ENCODE measurements at places on chromosomes 4 and X.
A peak's percentile ranks its signal among the peaks of the same experiment; 100 is the strongest.

DNA sequence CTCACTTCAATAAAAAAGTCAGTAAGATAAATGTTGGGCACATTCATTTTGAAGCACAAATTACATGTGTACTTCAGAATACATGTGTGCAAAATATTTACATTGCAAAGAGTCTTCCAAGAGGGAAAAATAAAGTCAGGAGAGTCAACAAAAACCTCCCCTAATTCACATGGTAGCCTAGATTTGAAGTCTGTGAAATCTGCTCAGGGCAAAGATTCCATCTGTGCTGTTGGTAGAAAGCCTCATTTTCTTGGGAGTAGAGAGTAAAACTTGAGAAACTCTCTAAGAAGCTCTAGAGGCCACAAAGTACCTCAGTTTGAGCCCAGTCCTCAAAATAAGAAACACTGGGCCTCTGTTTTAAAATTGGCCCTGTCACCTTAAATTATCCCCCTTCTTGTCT is 303.4 kb downstream of the RAB28 start:
- DNase-seq, result no peak

GRCh38 chr4:145781351-145781750 is 101.4 kb downstream of the C4orf51 start:
- no peak for DNase-seq

- DNase-seq, result no peak
These were observed 115.1 kb downstream of the PPP3CA start for GRCh38 chr4:101232074-101232776.

GRCh38 chr4:24700118-24700517 is 95.3 kb upstream of the SOD3 start:
- DNase-seq, result no peak

DNA sequence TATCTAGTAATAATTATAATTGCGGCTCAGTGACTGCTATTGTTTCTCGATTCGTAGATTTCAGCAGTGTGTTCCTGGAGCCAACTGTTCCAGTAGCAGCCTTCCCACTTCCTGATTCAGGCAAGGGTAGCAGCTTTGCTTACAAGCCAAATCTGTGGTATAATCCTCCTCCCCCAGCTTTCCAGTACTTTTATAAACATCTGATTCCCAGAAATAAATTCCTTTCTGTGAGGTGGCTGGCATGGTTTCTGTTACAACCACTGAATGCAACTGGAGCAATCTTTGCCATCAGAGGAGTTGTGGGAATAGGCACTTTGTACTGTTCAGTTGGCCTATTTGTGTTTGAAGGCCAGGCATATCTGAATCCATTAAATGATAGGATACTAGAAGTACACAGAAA is 80.0 kb downstream of the GLRA3 start:
- DNase-seq, result no peak

- DNase-seq, result no peak
These were observed at the start of gene CCDC160 for GRCh38 chrX:134236626-134237614. TSS of gene CCDC160 (plus strand) at chrX:134237182. CDS start at chrX:134244801, 7,619 bp downstream.

DNA sequence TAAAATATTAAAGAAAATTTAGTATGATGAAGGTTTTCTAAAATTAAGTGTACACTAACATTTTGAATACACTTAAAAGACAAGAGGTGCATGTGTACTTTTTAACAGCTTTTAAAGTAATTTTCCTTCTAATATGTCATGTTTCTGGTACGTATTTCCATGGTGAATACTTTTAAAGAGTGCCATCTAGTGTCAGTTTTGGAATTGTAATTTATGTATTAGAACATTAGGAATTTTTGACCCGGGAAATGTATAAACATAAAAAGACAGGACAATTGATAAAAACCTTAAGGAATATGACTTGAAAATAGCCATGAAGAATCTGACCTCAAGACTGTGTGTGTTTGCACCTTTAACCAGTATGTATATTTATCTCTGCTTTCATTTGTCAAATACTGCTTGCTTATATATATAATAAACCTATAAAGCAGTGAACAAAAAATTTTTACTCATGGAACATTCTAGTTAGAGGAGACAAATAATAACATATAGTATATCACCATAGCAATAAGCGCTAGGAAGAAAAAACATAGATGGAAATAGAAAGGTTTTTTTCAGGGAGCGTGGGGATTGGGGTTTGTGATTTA is 7.2 kb downstream of the GSTCD start:
- no peak for DNase-seq

DNA sequence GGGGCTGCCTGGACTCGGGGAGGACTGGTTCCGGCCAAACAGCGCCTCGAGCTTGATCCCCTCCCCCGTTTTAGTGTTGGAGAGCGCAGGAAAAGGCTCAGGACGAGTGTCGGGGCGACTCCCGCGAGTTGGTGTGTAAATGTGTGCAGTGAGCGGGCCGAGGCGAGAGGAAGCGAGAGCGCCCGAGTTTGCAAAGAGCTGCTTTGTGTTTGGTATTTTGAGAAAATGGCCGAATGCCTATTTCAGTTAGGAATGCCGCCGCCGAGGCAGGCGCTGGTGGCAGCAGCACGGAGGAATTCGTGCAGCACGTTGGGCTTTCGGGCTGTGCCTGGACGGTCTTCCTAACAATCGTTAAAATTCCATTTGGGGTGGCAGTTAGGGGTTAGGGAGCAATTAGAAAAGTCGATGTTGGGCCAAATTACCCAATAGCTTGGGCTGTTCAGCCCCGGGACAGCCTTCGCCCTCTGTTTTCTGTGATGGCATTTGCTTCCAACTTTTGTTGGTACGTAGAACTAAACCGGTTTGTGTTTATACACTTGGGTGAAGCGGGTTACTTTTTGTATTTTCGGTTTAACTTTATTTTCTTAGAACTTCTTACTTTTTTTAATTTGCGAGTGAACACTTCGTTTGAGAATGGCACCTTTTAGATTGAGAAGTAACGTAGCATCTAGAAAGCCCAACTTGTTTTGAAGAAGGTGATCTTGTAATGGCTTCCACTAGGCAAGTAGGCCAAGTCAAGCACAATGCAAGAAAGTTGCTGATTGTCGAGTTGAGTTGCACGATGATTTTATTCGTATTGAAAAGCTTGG is 1.6 kb downstream of the REST start:
- peak; percentile 37 for DNase-seq

DNA sequence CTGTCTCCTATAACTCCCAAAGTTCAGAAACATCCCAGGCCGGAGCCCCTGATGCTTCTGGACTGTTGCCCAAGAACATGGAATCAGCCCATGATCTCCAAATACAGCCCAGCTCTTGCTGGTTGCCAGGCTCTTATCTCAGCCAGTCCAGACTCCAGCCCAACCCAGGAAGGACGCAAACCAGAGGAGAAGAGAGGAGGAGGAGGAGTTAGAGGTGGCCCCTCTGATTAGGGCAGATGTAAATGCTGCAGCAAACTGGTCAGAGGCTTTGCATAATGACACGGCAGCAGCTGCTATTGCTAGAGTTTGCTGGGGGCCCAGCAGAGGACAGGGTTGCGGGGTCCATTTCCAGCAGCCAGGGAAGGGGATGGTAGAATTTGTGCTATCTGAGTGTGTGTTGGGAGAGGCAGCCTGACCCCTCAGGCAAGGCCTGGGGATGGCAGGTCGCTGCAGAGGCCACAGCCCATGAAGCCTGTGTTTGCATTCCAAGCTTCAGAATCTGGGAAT is 4.2 kb upstream of the OTUD5 start:
- no peak for DNase-seq

GRCh38 chrX:69177511-69178162 is 12.4 kb upstream of the PJA1 start:
- no peak for DNase-seq

GRCh38 chr4:4383085-4383484 is 3.8 kb upstream of the NSG1 start:
- no peak for DNase-seq

GRCh38 chr4:86894455-86894854 is 2.2 kb upstream of the C4orf36 start:
- no peak for DNase-seq

- no peak for DNase-seq
These were observed 105.5 kb downstream of the MID1 start for GRCh38 chrX:10514891-10515290.

DNA sequence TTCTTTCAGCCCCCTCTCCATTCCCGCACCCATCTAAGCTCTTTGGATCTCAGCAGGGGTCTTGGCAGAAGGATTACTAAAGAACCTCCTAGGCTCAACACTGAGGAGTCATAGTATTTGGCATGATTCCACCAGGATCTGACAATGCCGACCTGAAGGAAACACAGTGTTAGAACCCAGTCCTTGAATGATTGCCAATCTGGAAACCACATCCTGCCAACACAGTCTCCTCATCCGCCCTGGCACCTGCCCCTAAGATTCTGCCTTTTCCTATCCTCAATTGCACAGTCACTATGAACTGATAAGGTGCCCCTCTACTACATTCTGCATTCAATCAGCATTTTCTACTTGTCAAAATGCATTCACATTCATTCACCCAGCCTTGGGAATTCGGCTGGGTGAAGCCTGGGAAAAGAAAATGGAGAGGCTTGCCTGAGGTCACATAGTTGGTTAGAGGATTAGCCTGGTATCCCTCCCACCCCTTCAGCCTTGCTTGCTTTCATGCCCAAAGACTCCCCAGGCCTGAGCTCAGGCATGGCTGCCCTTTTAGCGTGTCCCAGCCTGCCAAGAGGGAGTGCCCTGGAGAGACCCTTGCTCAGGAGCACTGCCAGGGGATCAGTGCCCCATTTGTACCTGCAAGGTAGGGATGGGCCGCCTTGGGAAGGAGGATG is 2.2 kb upstream of the CLDN2 start:
- DNase-seq, result no peak

DNA sequence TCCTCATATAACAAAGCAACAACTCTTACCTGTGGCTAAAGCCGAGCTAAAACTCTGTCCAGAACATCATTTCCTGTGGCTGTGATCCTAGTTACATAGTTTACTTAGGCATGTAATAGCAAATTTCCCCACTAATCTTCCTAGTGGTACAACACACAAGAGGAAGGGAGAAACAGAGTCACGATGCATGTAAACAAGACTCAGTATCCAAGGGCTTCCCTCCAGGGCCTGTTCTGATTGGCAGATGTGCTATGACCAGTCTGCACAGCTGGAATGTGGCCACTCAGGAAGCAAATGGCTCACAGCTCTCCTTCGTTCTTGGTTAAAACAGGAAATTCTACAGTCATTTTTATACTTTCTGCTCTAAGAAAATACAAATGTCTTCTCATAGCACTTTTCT is 49.2 kb upstream of the PRSS48 start:
- no peak for DNase-seq

GRCh38 chrX:134520860-134521390 is 61.0 kb downstream of the HPRT1 start:
- no peak for DNase-seq

DNA sequence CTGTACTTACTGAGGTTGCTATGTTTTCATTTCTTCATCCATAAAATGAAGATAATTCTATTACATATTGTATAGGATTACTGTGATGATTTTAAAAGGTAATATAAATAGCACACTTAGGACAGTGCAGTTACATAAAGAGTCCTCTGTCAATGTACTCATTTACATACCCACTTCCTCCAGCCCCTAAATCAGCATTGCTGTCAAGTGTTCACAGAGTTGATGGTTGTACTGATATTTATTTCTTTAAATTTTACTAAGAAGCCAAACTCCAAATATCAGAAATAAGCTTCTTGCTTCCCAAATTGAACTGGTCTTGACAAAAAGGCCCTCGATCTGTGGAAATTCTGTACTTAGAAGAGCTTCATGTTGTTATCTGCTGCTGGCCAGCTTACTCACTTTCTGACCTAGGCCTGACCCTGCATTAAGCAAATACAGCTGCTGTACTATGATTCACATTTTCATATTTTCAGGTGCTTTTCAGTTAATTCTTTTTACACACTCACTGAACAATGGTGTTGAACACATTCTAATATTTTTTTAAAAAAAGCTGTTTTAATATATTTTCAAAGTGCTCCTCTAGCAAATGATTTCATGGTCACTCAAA is 259.6 kb downstream of the UNC5C start:
- DNase-seq, result no peak

DNA sequence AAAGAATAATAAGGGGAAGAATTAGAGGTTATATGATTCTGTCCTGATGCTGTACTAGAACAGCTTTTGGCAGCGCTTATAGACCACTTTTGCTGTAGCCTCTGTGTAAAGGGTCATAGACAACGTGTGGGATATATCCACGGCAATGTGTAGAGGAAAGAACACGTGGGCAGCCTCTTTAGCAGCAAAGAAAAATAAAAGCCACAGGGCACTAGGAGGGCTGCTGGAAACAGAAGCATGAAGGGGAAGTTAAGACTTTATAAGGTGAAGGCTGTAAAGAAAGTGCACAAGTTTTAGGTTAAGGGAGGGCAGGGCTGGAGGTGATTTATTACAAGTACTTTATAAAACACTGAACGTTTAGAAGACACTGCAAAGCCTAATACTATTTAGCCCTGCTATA is 20.1 kb upstream of the PHEX start:
- DNase-seq, result no peak

- DNase-seq, result no peak
These were observed 6.3 kb upstream of the HSPA4L start for GRCh38 chr4:127775843-127776242.

- DNase-seq, result no peak
These were observed 234.2 kb upstream of the RPS6KA3 start for GRCh38 chrX:20500949-20501348.

GRCh38 chrX:68647156-68647957 is at the start of gene STARD8:
TSS of gene STARD8 (plus strand) at chrX:68647666. CDS start at chrX:68647883, 217 bp downstream.
- DNase-seq, result no peak
